Tibial nerve (tissue), 4 donors: ENCODE measurements at places on chromosomes 4 and X. TPM values are rescaled to one million over a fixed set of nuclear protein-coding genes. Genes with fewer than 3 reads are reported as not detected.
A peak's percentile ranks its signal among the peaks of the same experiment; 100 is the strongest.

GLUD2 gene
- total RNA-seq: 8.1 TPM

DNA sequence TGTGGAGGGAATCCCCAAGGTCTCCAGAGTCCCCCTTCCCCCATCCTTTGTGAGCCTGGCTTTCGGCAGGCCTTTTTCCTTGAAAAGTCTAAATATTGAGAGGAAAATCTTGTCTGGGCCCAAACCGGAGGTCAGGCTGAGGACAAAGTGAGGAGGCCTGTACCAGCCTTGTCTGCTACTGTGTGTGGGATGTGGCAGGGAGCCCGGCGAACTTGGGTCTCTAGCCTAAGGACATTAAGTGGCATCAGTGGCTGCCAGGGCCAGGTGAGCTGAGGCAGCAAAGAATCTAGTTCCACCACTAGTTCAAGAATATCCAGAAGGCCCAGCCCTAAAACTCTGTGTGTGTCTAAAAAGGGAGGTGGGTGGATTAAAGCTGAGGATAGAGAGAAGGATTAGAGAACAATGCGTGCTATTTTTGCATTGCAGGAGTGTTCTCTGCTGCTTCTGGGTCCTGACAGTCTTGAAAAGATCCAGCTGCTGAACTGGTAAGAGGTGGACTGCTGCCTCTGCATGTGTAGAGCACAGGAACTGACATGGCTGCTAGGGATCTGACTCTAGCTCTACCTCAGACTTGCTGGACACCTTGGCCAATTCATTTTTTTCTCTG lies 1.2 kb upstream of the AMER1 start:
- DNase-seq: no peak
- peak overlapping the region; percentile 95 for H3K27ac ChIP-seq
- H3K4me1 ChIP-seq: no peaks in the 10 kb centered on the region
- H3K27me3 ChIP-seq: no peaks in the 10 kb centered on the region
- peak overlapping the region; percentile 82 for H3K4me3 ChIP-seq

GRCh38 chrX:45056428-45057145 lies 144.1 kb downstream of the DIPK2B start:
- no peaks in the 10 kb centered on the region for H3K4me1 ChIP-seq
- DNase-seq: no peak
- H3K27ac ChIP-seq: no peak overlapping the region
- H3K36me3 ChIP-seq: no peaks in the 10 kb centered on the region

DNA sequence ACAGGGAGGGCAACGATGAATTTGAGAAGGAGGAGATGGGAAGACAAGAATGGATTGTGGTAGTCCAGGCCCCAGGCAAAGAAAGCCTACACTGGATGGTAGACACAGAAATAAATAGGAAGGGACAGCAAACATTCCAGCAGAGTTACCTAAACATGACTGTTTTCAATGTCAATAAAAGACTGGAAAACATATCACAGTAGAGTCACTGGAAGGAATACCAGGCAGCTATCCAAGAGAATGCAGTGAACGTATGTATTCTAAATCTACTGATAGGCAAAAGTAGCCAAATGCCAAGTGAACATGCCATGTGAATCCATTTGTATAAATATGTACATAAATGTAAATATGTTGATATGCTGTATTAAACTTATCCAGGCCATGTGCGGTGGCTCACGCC lies 183.0 kb downstream of the PALLD start:
- H3K36me3 ChIP-seq: no peaks in the 10 kb centered on the region
- no peaks in the 10 kb centered on the region for H3K4me1 ChIP-seq
- H3K27ac ChIP-seq: no peak overlapping the region
- DNase-seq: no peak
- no peak overlapping the region for H3K4me3 ChIP-seq

- no peak overlapping the region for H3K4me3 ChIP-seq
- no peaks in the 10 kb centered on the region for H3K36me3 ChIP-seq
- DNase-seq: no peak
- no peaks in the 10 kb centered on the region for H3K27me3 ChIP-seq
These were observed 3.0 kb upstream of the PLAC1 start for GRCh38 chrX:134661295-134661694.

DNA sequence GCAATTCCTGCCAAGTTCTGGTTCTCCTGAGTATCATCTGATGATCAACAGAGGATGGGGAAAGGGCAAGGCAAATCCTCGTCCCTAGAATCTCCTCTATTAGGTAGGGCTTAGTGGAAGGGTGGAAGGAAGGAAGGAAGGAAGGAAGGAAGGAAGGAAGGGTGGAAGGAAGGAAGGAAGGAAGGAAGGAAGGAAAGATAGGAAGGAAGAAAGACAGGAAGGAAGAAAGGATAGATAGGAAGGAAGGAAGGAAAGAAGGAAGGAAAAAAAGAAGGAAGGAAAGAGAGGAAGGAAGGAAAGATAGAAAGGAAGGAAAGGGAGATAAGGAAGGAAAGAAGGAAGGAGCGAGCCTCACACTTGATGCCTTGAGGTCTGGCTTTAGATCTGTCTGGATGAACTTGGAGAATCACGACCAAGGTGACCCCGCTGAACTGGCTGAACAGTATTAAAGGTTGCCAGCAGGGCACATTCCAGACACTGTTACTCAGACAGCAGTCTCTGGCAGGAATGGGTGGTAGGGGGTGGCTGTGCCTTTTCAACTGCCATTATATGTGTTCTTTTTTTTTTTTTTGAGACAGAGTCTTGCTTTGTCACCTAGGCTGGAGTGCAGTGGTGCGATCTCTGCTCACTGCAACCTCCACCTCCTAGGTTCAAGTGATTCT lies 57.1 kb downstream of the MAP7D2 start:
- no peak overlapping the region for H3K27ac ChIP-seq
- H3K27me3 ChIP-seq: no peaks in the 10 kb centered on the region
- H3K36me3 ChIP-seq: no peaks in the 10 kb centered on the region
- H3K4me1 ChIP-seq: no peaks in the 10 kb centered on the region
- DNase-seq: no peak
